ENCODE measurements at places on chromosomes 12 and 14. TPM values are rescaled to one million over a fixed set of nuclear protein-coding genes. Genes with fewer than 3 reads are reported as not detected.

The CKB gene
- total RNA-seq = 2.7 TPM

DNA sequence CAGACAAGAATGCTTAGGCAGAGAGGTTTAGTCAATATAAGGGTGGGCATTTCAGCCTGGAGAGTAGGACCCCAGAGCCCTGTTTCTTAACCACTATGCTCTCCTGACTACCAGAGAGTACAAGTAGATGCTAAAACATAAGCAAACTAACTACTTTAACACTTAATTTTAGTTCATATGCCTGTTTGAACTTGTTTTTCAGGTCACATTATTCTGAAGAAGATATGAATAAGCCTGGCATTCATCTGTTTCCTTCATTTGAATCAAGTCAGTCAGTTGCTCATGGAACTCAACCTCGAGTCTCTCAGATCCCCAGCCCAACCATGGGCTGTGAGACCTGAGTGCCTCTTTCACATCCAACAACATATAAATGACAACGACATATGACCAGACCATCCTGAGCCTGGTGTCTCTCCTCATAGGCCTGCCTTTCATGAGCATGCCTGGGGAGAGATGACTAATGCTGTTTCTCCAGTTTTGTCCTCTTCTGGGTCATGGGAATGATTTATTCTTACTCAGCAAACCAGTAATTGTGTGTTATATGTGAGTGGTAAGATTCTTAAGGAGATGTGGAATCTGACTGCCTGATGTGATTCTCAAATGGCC lies 251.1 kb upstream of the BTG1 start:
- no peak for DNase-seq
- peaks cover 77% of the 10 kb centered on the region for H3K36me3 ChIP-seq
- H3K27ac ChIP-seq = no peak overlapping the region
- no peaks in the 10 kb centered on the region for H3K27me3 ChIP-seq
- peaks cover 69% of the 10 kb centered on the region for H3K4me1 ChIP-seq

The ENDOU gene
- not detected for total RNA-seq

The TAS2R8 gene
- total RNA-seq = not detected

The KRT77 gene
- total RNA-seq = not detected

The SYT1 gene
- total RNA-seq = not detected

DNA sequence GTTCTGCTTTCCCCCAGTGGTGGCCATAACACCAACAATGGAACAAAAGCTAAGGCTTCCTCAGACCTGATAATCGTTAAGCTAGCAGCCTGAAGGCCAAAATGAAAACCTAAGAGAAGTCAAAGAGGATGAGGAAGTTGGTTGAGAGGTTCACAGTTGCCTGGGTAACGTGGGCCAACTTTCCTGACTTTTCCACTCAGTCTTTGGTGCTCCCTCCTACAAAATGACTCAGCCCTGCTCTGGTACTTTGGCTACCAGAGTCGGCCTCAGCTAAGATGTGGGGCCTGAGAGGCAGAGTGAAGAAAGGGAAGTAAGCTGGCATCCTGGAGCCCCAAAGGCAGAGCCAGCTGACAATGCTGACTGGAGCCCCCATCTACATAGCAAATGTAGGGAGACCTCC lies 14.9 kb upstream of the FKBP11 start:
- H3K27ac ChIP-seq = no peak overlapping the region
- H3K4me1 ChIP-seq = peaks cover 11% of the 10 kb centered on the region

The TMEM132D gene
- not detected for total RNA-seq

- H3K27ac ChIP-seq = no peak overlapping the region
- H3K4me3 ChIP-seq = no peak overlapping the region
- no peaks in the 10 kb centered on the region for H3K4me1 ChIP-seq
- H3K36me3 ChIP-seq = no peaks in the 10 kb centered on the region
- H3K27me3 ChIP-seq = peaks cover 6% of the 10 kb centered on the region
Measured at GRCh38 chr12:5478081-5478706, 46.3 kb downstream of the NTF3 start.

- no peak for DNase-seq
- peaks cover 5% of the 10 kb centered on the region for H3K4me1 ChIP-seq
- no peak overlapping the region for H3K4me3 ChIP-seq
- no peak overlapping the region for H3K27ac ChIP-seq
Measured at GRCh38 chr12:19547271-19547671, 108.0 kb downstream of the AEBP2 start.

DNA sequence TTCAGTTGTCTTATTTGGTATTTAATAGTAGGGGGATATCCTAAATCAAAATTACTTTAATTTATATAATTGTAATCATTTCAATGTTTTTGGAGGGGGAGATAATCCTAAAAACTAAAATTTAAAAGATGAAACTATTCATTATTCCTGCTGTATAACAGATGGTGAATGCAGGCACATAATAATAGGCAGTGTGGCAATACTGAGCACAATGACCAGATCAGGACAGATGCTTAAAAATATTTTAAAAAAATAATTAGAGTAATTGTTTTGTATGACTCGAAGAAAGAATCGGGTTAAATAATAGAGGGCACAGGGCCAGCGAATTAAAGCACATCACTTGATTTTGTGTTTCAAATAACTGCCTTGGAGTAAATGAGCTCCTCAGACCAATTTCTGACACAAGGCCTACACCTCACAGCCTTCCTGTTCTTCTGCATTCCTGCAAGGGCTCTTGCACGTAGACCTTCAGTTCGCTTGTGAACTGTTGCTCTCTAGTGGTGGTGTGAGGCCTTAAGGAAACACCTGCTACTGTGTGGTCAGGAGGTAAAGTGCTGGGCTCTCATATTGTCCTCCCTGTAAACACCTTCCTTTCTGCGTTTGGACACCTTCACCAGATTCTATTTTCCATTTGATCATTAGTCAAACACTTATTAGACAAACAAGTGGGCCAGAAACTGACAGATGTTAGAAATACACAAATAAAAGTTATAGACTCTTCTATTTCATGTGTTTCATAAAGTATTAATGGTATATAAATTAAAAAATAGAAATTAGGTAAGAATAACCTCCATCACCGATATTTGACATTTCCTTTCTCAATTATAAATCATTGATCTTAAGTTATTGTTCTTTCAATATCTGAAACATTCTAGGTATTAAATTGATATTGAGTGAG lies 29.3 kb upstream of the KLRF1 start:
- peaks cover 9% of the 10 kb centered on the region for H3K36me3 ChIP-seq
- H3K4me1 ChIP-seq = peaks cover 46% of the 10 kb centered on the region
- peaks cover 4% of the 10 kb centered on the region for H3K27me3 ChIP-seq
- H3K27ac ChIP-seq = peak overlapping the region; percentile 64
- DNase-seq = peak; percentile 87

The FOXG1 gene
- total RNA-seq = not detected

DNA sequence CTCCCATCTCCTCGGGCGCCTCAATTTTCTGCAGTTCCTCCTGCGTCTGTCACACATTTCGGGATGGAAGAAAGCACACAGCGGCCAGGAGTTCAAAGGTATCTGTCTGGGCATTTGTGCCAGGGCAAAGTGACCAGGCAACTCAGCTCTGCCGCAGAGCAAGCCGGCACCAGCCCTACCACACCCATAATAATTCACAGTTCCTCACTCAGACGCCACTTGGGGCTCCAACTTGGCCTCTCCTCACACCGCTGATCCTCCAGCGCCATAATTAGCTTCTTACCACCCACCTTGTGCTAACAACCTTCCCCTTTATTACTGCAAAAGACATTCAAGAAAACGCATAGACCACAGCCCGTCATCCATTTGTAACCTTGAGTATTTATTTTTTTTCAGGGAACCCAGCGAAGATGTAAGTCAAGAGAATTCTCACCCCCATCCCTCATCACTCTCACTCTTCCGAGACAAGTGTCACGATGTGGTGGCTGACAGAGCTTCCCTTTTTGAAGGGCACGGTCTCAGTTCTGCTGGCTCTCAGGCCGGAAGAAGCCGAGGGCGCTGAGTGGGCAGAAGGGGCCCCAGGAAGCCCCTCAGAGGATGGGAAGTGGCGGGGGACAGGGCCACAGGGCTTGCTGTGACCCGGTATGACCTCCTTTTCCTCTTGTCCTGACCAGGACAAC lies 25.2 kb upstream of the NCOR2 start:
- H3K4me3 ChIP-seq = no peak overlapping the region
- no peak overlapping the region for H3K27ac ChIP-seq
- H3K27me3 ChIP-seq = peaks cover 26% of the 10 kb centered on the region
- no peak for DNase-seq
- H3K4me1 ChIP-seq = peaks cover 19% of the 10 kb centered on the region
- H3K36me3 ChIP-seq = peaks cover 4% of the 10 kb centered on the region

- no peak for DNase-seq
- no peak overlapping the region for H3K4me3 ChIP-seq
- H3K36me3 ChIP-seq = no peaks in the 10 kb centered on the region
- no peaks in the 10 kb centered on the region for H3K4me1 ChIP-seq
Measured at GRCh38 chr12:127473766-127474165, 793.2 kb upstream of the TMEM132C start.

The NEUROD4 gene
- total RNA-seq = not detected

- no peaks in the 10 kb centered on the region for H3K27me3 ChIP-seq
- no peak overlapping the region for H3K4me3 ChIP-seq
Measured at GRCh38 chr14:56650048-56650447, 70.5 kb downstream of the TMEM260 start.

DNA sequence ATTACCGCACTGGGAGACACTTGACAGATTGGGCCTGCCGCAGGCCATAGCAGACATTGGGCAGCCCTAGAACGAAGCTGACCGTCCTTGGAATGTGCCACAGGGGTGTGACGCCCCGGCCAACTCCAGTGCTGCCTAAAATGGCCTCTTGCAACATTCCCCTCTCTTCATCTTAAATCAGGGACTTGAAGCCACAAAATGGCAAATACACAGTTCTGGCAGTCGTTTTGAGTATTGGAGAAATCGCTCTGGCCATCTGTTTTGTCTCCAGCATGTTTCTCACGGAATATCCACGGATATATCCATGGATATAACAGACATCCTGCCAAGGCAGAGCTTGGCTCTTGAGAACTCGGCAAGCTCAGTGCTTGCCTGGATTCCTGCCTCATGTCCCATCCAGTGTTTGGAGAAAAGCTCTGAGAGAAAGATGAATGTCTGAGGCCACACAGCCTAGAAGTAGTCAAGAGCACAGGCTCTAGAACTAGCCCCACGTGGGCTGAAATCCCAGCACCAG lies 158.4 kb downstream of the CHST11 start:
- no peak overlapping the region for H3K27ac ChIP-seq
- no peak for DNase-seq
- peaks cover 46% of the 10 kb centered on the region for H3K36me3 ChIP-seq

GRCh38 chr14:23932639-23933038 lies 20.9 kb upstream of the DHRS4 start:
- H3K36me3 ChIP-seq = no peaks in the 10 kb centered on the region
- H3K27ac ChIP-seq = no peak overlapping the region

The CPNE6 gene
- not detected for total RNA-seq

DNA sequence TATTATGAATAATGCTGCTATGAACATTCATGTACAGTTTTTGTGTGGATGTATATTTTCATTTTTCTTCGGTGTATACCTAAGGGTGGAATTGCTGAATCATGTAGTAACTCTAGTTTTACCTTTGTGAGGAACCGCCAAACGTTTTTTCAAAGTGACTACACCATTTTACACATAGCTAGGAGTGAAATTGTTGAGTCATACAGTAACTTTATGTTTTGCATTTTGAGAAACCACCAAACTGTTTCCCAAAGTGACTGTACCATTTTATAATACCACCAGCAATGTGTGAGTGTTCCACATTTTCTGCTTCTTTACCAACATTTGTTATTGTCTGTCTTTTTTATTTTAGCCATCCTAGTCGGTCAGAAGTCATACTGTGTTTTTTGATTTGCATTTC lies 3.1 kb upstream of the TPH2 start:
- H3K27ac ChIP-seq = no peak overlapping the region
- no peaks in the 10 kb centered on the region for H3K4me1 ChIP-seq
- no peak overlapping the region for H3K4me3 ChIP-seq
- peaks cover 31% of the 10 kb centered on the region for H3K27me3 ChIP-seq
- H3K36me3 ChIP-seq = no peaks in the 10 kb centered on the region
- DNase-seq = no peak

The NID2 gene
- total RNA-seq = 0.18 TPM

The ZDHHC22 gene
- not detected for total RNA-seq

The CD163L1 gene
- total RNA-seq = not detected

The SCN8A gene
- total RNA-seq = 1.6 TPM

- no peaks in the 10 kb centered on the region for H3K36me3 ChIP-seq
- H3K4me1 ChIP-seq = peaks cover 5% of the 10 kb centered on the region
- H3K27me3 ChIP-seq = peaks cover 28% of the 10 kb centered on the region
- DNase-seq = no peak
Measured at GRCh38 chr12:4734625-4735340, 14.6 kb downstream of the GALNT8 start.

DNA sequence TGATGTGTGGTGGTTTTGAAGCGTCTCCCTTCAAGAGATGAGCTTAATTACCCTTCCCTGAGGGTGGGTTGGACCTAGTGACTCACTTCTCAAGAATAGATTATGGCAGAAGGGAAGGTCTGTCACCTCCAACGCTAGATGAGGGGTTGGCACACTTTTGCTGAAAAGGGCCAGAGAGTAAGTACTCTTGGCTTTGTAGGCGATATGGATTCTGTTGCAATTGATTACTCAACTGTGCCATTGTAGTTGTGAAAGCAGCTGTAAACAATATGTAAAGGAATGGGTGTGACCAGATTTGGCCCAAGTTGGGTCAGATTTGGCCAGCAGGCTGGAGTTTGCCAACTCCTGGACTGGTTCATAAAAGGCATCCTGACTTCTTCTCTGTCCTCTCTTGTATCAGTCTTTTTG lies 53.3 kb downstream of the SMIM41 start:
- H3K4me1 ChIP-seq = no peaks in the 10 kb centered on the region
- no peak overlapping the region for H3K4me3 ChIP-seq
- no peak for DNase-seq
- H3K36me3 ChIP-seq = no peaks in the 10 kb centered on the region
- no peak overlapping the region for H3K27ac ChIP-seq
- H3K27me3 ChIP-seq = peaks cover 14% of the 10 kb centered on the region

DNA sequence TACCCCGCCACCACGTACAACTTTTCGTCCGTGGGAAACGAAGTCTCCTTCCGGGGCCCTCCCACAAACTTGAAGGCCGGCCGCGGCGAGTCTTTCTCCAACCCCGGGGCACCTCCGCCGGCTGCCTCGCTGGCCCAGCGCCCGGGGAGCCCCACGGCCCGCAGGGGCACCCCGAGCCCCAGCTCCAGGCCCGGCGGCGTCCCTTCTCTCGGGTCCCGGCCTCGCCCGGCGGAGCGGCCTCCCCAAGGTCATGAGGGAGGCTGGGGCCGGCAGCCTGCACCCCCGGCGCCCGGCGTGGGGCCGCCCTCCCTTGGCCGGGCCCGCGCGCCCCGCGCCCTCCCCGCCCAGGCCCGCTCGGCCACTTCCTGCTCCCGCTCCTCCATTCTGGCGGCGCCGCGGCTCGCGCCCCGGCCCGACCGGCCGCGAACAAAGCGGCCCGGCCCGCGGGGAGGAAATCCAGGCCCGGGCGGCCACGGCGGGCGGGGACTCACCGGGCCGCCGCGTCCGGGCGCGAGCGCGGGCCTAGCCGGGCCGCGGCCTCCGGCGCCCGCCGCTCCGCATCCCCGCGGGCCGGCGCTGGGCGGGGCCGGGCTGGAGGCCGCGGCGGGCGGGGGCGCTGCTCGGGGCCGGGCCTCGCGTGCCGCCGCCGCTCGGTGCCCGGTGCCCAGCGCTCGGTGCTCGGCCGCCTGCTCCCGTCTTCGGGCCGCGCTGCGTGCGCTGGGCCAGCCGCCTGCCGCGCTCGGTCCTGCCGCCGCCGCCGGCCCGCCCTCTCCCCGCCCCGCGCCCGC lies at the start of gene AKT1:
TSS of gene AKT1 (minus strand) at position 756 of the 788 bp plus-strand sequence. CDS start 3,105 bp downstream, outside the sequence.
- peaks cover 14% of the 10 kb centered on the region for H3K36me3 ChIP-seq
- DNase-seq = peak; percentile 33
- peaks cover 10% of the 10 kb centered on the region for H3K27me3 ChIP-seq
